ENCODE measurements at places on chromosomes 3 and 15. TPM values are rescaled to one million over a fixed set of nuclear protein-coding genes. Genes with fewer than 3 reads are reported as not detected.

DNA sequence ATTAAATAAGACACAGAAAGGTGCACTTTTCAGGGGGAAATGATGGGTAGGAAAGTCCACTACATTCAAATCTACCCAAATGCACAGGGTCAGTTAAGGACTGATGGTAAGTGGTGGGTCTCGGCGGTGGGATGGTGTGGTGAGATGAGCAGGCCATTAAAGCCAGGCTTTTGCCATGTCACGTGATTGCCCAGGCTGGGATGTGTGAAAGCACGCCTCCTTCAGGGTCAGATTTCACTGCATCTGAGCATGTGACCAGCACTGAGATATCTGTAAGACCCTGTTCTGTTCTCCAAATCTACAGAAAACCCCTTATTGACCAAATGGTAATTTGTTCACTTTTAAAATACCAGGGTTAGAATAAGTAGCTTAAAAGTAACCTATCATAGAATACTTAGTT is 301.5 kb downstream of the MEX3B start:
- DNase-seq: no peak

- DNase-seq: peak; percentile 53
Observed at GRCh38 chr15:42273900-42274701, 868 bp upstream of the TMEM87A start.

The PTX3 gene
- polyA plus RNA-seq: 3.3 TPM

The MAPK6 gene
- polyA plus RNA-seq: 35.5 TPM

- DNase-seq: no peak
Observed at GRCh38 chr15:45179221-45179985, 8.4 kb downstream of the SHF start.

DNA sequence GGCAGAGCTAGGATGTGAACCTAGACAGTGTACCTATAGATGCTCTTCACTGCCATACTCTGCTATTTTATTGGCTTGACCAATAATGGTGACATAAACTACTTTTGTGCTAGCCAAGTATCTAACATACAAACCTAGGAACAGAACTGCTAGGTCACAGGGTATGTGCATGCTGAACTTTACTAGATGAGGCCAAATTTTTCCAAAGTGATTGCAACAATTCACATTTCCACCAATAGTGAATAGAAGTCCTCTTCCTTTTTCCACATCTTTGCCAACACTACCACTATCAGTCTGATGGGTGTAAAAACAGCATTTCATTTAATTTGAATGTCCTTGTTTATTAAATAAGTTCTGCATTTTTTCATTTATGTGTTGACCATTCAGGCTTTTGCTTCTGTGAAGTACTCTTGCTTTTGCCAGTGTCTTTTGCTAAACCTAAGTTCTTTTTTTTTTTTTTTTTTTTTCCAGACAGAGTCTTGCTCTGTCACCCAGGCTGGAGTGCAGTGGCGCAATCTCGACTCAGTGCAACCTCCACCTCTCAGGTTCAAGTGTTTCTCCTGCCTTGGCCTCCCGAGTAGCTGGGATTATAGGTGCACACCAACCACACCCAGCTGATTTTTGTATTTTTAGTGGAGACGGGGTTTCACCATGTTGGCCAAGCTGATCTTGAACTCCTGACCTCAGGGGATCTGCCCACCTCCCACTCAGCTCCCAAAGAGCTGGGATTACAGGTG is 54.1 kb downstream of the DCAF1 start:
- no peak for DNase-seq

The NECTIN3 gene
- 37.2 TPM for polyA plus RNA-seq

- peak; percentile 63 for DNase-seq
Observed at GRCh38 chr15:67838789-67839332, 984 bp downstream of the RNU6-1 start.

DNA sequence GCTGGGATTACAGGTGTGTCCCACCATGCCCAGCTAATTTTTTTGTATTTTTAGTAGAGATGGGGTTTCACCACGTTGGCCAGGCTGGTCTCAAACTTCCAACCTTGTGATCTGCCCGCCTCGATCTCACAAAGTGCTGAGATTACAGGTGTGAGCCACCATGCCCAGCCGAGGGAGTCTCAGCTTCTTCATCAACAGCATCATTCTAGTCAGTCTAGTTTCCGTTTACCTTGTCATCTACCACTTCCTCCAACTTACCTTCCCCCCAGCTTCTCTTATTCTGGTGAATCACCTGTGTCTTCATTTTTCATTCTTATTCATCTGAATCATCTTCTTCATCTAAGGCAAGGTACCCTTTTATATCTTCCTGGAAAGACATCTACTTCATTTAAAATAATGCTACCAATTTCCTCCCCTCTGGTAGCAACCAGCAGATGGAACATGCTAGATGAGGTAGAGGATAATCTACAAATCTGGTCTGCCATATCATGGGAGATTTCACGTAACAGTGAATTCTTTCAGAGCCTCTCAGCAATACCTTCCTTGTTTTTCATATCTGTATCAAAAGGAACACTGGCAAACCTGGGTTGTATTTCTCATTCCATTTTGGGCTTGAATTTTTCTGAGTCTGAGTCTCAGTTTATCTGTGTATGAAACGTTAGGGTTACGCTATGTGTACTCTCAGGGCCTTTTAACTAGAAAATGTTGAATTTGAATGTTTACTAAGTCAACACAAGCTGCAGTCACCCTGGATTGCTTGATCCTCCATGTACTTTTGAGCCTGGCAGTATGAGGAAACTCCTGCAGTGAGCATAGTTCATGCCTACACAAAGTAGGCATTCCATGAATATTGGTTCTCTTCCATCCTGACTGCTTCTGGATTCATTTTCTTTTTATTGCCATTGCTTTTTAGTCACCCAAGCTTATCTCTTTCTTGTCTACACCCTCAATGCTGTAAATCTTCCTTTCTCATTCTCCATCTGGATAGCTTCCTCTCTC is 16.8 kb downstream of the LPP start:
- DNase-seq: no peak

The DAPK2 gene
- polyA plus RNA-seq: 4.4 TPM

The C3orf85 gene
- 16.6 TPM for polyA plus RNA-seq

DNA sequence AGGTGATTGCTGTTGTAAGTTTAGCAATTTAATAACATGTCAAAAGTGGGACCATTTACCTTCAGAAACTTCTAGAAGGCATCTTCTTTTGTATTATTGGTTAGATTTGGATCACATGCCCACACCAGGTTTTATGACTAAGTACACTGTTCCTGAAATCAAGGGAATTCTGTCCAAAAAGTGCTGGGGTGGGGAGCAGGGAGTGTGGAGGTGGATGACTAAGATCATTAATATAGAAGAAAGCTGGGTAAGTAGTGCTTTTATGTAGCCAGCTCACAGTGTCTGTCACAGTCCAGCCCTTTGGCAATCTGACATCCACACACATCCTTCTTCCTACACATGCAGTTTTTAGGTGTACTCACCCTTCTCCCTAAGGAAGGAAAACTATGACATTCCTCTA is 120.0 kb downstream of the TMCO5A start:
- DNase-seq: no peak

DNA sequence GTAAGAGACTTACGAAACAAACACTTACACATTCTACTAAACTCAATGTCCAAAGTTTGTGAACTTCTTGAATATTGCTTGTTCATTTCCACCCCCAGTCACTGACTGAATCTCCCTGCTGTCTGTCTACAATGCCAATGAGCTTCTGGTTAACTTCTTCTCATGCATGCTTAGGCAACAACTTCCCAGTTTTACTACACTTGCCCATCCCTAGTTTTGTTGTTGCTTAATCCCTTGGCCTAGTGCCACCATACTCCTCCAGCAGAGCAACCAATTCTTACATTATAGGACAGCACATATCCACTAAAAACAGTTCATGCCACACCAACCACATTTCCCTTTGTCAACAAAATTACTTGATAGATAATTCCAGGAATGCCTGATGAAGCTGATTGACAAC is 40.9 kb upstream of the CCR2 start:
- no peak for DNase-seq

Measured in renal pelvis (tissue), 12 donors.